ENCODE measurements at places on chromosomes 12 and 14. TPM values are rescaled to one million over a fixed set of nuclear protein-coding genes. Genes with fewer than 3 reads are reported as not detected.

DNA sequence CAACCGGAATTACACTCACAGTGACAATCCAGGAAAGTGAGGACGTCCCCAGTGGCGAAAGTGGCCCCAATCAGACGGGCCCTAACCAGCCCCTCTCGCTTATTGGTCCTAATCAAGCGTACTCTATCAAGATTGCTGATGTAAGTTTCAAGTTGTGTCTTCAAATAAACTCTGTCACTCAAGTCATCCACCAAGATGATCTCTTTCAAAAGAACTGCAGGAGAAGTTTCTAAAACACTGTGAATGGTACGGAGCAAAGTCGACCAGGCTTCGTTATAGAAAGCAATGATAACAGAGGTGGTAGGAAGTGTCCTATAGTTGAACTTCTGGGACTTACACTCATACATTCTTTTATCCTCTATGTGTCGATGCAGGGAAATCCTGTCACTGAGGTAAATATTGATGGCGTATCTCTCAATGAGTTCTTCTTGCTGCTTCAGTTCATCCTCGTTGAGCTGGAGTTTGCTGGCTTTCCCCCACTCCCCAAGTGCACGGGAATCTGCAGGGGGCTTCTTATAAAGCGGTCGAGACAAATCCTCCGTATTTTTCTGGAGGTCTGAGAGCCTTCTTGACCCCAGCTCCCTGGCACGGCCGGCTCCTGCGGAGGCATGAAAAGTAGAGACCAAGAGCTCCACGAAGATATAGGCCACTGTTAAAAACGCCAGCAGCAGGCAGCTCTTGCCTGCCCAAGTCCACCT is 604 bp downstream of the GALNT4 start:
- DNase-seq, result no peak

DNA sequence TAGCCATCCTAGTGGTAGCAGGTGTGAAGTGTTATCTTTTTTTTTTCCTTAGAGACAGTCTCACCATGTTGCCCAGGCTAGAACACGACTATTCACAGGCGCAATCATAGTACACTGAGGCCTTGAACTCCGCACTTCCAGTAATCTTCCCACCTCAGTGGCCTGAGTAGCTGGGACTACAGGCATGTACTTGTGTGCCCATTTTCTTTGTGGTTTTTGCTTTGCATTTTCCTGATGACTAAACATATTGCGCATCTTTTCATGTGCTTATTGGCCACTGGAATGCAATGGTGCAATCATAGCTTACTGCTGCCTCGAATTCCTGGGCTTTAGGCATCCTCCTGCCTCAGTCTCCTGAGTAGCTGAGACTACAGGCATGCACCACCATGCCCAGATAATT is 33.3 kb upstream of the GCH1 start:
- no peak for DNase-seq

GRCh38 chr14:32017587-32017986 is 59.5 kb upstream of the ARHGAP5 start:
- DNase-seq, result no peak

GRCh38 chr14:76781648-76782051 is 20.4 kb downstream of the VASH1 start:
- DNase-seq, result no peak

GRCh38 chr14:106562451-106562850 is 1036.1 kb downstream of the TMEM121 start:
- DNase-seq, result no peak

DNA sequence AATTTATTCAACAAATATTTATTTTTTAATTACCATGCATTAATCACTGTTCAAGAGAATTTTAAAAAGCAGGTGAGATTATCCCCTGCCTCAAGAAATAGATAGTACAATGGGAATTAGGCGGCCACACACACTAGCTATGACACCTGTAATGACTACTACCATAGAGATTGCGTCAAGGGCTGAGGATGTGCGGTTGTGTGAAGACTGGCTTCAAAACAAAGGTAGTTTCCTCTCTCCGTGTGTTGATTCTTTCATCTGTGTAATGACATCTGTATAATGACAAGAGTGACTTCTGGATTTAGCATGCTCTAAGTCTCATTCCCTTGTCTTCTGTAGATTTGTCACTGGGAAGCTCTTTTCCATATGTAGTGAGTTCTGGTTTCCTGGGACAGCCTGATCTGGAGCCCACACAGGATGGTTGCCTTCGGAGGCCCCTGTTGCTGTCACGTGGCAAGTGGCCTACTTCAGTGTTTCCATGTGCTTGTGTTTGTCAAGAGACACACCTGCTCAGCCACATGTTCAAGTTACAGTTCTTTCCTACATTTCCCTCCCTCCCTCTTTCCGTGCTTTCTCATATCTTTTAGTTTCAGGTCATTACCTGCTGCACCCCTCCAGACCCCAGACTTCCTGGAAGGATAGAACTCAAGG is 64.3 kb downstream of the GALNT8 start:
- DNase-seq, result no peak

GMPR2 gene
- 78.7 TPM for total RNA-seq

BHLHE41 gene
- total RNA-seq, result 186 TPM

DNA sequence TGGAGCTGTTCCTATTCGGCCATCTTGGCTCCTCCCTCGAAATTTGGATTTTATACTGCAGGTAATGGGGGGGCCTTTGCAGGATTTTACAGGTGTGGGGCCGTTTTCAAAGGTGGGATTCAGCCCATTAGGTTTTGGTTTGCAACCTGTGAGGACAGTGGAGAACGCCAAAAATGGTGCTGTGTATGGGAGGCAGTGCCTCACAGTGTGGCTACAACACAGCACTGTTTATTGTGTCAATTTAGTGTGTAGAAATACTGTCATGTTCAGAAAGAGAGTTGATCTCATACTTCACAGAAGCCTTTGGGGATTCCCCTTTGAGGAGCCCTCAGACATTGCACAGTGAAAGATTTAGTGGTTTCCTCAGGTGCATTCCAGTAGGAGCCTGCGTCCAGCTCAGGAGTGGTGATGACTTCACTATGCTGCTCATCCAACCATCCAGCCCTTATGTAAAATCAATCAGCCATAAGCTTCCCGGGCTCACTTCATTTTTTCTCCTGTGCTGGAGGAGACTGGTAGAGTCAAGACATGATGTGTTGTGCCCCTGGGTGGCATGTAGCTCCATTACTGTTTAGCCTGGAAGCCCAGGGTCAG is 92.7 kb upstream of the PRMT8 start:
- no peak for DNase-seq

HECTD1 gene
- 212 TPM for total RNA-seq

HOXC12 gene
- total RNA-seq, result not detected

DNA sequence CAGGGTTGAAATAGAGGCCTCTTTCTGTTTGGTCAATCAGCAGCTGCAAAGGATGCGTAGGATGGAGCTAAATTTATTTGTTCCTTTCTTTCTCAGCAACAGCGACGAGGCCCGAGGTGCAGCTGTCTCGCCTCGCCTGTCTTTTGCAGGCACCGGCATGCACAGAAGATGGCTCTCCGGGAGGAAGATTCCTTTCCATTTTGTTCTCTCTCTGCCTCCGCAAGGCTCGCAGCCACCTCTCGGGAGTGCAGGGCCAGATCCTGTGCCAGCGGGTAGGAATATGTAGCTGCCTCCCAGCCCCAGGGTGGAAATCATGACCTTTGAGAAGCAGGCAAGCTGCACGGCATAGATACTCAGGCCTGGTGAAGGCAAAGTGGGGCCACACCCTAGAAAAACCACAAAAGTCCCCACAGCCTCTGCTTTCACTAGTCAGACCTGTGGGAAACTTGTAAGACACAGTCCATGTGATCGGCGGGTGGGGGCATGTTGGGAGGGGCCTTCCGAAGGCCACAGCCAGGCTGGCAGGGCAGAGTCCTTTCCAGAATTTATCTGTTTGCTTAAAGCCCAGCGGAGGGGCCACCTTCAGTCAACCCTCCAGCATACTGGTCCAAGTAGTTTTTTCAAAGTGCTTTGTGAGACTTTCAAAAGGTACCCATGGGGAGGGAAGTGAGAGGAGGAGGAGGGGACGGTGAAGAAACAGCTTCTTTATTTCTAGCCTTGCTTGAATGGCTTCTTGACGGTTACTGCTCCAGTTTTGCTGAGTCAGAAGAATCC is at the start of gene MAP1LC3B2:
Gene MAP1LC3B2, plus strand, starts transcription at position 220 of the 774 bp plus-strand sequence. CDS start 16,562 bp downstream, outside the sequence.
- DNase-seq, result peak; percentile 63

FAIM2 gene
- total RNA-seq, result 6.2 TPM

TPH2 gene
- total RNA-seq, result not detected

TAS2R46 gene
- total RNA-seq, result 5.4 TPM

DNA sequence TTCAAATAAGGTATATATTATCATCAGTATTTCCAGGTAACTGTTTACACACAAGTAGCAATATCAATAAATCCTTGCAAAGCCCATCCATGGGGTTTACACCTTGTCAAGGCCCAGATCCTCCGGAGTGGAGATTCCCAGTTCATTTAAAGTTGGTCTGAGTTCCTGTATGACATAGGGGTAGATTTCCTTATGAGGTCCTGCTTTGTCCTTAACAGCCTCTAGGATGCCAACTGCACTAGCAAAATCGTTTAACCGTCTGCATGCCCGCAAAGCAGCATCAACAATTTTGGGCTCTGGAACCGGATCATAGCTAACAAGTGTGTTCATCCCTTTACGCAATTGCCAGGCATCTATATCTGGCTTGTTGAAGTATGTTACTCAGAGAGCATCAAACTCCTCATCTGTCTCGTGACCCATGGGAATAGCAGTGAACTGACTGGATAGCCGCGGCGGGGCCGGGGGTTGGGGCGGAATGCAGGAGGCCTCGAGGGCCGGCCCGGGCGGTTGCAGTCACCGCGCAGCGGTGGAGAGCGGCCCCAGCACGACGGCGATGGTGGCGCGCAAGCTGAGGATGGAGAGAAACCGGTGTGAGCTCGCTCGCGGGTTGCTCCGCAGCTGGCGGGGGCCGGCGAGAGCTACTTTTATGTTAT is 30.6 kb upstream of the FBXO34 start:
- DNase-seq, result no peak

DNA sequence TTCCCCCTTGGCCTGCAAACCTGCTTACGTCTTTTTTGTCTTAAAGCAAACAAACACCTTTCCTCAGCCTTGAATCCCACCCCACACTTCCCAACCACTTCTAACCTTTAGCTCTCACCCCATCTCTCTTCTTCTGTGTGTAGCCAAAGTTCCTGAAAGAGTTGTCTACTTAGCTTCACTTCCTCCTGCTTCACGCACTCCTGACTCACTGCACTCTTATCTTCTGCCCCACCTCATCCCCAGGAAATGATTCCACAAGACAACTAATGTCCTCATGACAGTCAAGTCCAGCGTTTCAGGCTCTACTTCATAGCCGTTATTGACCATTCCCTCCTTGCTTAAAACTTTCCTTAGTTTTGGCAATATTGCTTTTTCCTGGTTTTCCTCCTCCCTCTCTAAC is 22.4 kb downstream of the EIF2B2 start:
- DNase-seq, result no peak

RD3L gene
- not detected for total RNA-seq

DNA sequence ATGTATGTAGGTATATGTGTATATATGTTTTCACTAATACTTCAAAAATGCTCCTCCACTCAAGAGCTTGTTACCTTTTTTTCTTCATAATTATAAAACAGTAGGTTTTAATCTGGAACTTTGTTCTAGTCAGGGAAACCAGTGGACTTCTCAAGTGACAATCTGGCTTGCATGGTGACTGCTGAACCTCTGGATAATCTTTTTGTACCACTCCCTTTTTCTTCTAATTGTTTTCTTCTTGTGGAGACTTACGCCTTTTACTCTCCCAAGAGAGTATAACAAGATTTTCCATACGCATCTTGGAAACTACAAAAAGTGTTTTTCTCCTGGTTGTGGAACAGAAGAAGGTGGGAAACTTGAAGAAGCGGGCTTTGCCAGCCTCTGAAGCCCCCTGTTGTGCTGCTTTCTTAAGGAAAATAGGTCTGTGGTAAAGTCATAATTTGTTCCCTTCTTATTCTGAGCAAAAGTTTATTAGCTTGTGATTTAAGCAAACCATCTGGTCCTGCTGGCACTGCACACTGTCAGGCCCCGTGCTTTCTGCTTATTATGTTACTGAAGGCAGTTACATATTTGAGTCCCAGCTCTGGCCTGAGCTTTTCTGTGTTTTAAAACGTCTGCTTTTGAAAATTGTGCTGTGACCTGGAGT is 291.8 kb downstream of the ERC1 start:
- DNase-seq, result peak; percentile 50

DNA sequence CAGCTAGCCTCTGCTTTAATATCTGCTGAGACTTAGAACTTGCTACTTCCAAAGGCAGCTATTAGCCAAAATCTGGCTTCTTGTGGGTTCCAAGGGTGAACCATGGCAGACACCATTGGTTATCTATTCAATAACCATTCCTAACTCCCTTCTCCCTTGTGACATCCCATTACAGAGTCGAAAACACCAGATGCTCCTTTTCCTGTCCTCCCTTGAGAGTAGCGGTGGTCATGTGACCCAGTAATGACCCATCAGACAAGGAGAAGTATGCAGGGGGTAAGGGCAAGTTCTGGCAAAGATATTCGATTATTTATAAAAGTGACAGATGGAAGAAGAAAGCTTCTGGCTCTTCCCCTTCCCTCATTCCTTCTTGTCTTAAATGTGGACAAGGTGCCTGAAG is 20.1 kb downstream of the TGFB3 start:
- DNase-seq, result no peak

MYF6 gene
- total RNA-seq, result not detected

PLCZ1 gene
- total RNA-seq, result not detected

- no peak for DNase-seq
Measured at GRCh38 chr12:132106921-132107320, 37.2 kb downstream of the DDX51 start.

DNA sequence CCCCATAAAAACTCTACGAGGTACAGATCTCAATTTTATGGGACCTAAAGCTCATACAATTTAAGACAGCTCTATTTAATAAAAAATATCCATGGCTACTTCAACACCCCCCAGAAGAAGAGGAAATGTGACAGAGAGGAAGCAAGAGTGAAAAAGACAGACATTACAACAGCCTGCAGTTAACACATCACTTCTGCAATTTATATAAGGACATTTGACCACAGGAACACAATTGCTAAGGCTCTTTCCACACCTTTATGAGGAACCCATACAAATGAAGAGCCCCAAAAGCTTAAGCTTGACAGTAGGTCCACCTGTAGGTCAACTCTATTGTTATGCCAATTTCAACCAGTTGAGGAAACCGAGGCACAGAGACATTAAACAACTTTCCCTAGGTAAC is 5.6 kb downstream of the OR10P1 start:
- DNase-seq, result no peak

ZNF839 gene
- total RNA-seq, result 18.1 TPM

DNA sequence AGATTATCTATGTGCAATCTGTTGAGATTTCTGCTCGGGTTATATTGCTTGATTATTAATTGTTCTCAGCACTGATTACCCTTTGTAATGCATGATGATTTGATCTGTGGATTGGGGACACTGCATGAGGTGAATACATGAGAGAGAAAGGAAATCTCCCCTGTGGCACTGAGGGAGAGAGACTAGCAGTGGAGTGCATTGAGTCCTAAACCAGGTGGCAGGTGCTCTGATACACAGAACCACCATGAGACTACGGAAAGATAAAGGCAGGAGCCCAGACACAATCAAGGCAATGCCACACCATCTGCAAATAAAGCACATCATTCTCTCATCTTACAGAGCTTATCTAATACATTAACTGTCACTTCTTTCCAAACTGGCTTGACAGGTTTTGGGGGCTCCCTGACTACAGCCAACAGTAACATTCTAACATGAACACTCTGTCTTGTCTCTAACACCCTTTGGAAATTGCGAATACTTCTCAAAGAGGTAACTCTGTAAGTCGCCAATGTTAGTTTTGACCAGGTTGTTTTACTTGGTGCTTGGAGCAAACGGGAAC is 37.6 kb upstream of the TSPAN8 start:
- DNase-seq, result no peak

Data from ureter (tissue), 1 donor.